ENCODE measurements at places on chromosomes 11 and 22.

DNA sequence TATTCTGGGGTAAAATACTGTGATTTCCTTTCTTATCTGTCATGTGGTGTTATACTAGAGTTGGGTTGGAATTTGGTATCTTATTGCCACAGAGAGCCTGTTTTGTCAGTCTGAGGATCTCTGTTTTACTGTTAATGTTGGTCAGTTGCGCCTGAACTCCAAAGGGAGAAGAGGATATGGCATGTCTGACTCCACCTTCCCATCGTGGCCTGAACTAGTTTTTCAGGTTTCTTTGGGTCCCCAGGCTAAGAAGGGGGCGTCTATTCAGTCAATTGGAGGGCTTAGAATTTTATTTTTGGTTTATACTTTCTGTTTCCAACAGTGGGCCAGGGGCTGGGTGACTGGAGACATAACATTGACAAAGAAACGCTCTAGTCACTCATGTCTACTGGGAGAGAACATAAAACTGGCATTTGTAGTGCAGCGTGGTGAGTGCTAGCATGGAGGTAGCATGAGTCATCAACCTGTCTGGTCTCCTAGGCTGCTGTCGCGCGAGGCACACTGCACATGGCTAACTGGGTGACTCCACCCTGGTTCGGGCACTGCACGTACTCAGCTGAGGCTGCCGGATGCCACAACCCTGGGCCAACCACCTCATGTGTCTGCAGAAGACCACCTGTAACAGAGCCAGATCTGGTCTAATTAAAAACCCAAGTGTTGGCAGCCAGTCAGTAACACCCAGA lies 120.1 kb upstream of the OR9Q1 start:
- no peak for DNase-seq

DNA sequence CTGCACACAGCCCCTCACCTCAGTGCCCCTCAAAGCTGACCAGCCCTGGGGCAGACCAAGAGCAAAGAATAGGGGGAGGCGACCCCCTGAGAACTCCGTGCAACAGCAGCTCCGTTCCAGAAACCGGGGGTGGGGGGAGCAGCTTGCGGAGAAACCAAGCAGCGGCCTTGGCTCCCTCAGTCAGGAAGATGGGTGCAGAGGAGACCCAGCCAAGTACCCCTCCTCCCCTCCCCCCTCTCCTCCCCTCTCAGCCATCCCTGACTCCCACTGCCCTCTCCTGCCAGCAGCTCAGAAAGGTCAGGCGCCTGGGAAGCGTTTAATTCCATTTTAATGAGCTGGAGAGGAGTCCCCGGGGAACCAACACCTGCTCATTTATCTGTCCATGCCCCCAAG lies 78.9 kb downstream of the PDE2A start:
- DNase-seq = no peak

GRCh38 chr11:112016765-112017376 lies 8.3 kb upstream of the DLAT start:
- peak; percentile 50 for DNase-seq

GRCh38 chr11:61477126-61477525 lies 31.4 kb upstream of the LRRC10B start:
- no peak for DNase-seq

GRCh38 chr22:36125434-36125833 lies 35.1 kb downstream of the APOL3 start:
- no peak for DNase-seq

GRCh38 chr22:27399161-27399560 lies 402.4 kb downstream of the MN1 start:
- no peak for DNase-seq

GRCh38 chr11:71294846-71295600 lies 42.6 kb upstream of the SHANK2 start:
- no peak for DNase-seq

GRCh38 chr11:59186130-59186594 lies 14.2 kb downstream of the DTX4 start:
- no peak for DNase-seq

DNA sequence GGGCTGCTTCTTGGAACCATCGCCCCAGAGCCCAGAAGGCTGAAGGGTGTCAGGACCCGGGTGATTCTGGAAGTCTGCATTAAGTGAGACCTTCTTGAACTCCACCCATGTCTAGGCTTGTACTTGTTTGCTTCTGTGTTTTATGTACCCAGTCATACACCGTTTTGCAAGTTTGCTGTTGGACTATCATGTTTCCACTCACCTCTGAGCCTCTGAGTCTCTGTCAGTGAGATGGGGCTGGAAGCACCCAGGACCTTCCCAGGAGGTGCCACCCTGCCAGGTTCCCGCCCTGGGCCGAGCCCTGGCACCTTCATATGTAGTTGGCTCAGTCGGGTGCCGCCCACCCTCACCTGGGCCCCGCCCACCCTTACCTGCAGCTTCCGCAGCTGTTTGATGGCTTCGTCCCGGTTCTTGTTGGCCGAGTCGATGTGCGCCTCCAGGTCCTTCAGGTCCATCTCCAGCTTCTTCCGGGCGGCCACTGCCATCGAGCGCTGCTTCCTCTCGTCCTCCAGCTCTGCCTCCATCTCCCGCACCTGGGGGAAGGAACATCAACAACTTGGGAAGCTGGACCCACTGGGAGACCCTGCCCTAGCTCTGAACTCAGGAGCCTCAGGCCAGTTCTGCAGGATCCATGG lies 35.1 kb downstream of the APOL1 start:
- no peak for DNase-seq

DNA sequence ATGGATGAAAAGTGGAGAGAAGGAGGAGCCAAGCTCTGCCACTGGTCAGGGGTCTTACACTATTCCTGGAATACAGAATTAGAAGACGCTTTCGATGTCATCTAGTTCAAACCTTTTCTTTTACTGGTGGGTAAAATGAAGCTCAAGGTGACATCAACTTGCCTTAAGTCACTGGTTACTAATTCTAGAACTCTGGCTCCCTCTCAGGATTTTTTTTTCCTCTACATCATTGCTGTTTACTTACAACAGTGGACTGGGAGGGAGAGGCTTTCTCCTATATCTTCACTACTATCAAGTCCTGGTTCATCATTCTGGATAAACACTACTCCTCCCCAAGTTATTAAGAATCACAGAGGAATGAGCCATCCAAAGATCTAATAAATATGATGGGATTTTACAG lies 82.9 kb downstream of the ETS1 start:
- no peak for DNase-seq

DNA sequence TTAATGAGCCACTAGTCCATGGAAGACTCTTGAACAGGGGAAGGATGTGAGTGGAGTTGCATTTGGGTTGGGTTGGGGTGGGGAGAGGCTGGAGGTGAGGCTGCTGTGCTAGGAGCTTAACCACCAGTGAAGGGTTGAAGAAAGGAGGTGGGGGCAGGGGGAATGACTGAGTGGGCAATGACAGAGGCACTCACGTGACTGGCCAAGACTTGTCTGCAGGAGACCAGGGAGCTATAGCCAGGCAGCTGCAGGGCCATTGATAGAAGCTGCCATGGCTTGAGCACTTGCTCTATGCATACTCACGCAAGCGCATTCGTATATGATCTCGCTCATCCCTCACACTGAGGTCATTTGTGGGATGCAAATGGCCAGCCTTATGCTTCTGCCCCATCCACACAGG lies 4.0 kb downstream of the LMO2 start:
- DNase-seq = no peak

GRCh38 chr11:2422461-2423156 lies 21.7 kb downstream of the TRPM5 start:
- DNase-seq = no peak

DNA sequence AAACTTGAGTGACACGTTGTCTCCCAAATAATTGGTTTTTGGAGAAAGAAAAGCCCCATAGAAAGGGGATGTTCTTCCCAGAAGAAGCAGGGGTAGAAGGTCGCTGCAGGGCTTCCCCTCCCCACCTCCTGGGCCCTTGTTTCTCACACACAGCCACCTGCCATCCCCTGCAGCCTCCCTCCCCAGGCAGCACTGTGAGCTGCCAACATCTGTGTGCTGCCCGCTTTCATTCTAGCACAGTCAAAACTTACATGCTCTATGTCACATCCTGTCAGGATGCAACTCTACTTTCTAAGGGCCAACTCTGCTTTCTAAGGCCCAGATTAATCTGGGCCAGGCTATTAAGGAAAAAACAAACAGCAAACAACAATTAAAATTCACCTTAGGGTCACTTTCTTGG lies 309.4 kb upstream of the ZC3H12C start:
- DNase-seq = no peak

- no peak for DNase-seq
These were observed 5.5 kb upstream of the KCNJ1 start for GRCh38 chr11:128872594-128872993.

- DNase-seq = no peak
These were observed 31.2 kb upstream of the SMIM35 start for GRCh38 chr11:118117790-118118601.

GRCh38 chr11:6568191-6568918 lies 35.1 kb downstream of the RRP8 start:
- peak; percentile 38 for DNase-seq

DNA sequence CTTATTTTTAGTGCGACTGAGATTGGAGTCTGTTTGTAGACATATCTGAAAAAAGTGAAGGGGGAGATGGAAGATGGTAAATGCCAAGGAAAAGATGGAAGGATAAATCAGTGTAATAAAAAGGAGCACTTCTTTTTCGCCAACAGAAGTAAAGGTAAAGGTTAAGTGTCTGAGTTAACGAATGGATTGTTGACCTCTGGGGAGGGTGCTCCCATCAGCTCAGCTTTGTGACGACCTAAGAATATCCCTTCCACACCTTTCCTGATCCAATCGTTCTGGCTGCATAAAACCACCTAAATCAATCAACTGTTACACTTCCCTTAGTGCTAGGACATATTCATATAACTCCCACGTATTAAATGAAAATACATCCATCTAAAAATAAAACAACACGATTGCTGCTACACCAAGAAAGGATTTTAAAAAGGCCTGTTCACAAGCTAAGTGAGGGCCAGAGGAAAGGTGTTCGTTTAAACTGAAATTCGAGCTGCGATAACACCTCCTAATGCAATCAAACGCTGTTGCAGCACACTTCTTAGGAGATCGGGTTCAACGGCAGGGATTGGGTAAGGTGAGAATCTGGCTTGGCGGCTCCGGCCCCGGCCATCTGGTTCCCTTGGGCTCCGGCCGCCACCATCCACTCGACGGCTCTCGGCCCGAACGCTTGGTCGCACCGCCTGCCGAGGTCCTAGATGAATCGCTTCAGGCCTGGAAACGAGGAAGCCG lies 658 bp downstream of the C11orf71 start:
- DNase-seq = no peak

DNA sequence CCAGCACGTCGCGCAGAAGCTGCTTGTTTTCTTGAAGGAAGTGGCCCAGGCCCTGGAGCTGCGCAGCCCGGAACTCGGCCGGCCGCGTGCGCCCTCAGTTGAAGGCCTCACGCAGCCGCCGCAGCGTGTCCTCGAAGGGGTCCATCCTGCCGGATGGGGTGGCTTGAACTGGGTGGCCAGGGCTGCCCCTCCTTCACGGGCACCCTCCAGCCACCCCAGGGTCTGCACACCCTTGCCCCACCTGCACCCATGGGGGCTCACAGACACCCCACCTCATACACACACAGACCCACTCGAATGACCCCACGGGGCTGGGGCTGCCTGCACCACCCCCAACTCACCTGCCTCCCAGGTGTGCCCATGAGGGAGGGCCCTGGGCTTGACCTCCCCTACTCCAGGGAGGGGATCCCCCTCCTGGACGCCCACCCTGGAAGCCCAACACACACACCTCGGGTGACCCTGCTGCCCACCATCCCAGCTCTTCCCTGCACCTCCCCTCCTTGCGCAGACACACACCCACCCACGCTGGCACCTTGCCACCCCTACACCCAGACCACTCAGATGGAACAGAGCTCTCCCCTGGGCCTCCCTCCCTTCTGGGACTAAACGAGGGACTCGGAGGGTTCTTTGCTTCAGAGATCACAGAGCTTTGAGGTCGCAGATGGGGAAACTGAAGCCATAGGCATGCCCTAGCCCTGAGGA lies 6.8 kb downstream of the ALDH3B2 start:
- no peak for DNase-seq

- DNase-seq = no peak
These were observed 17.9 kb upstream of the HTR3A start for GRCh38 chr11:113956986-113957385.

DNA sequence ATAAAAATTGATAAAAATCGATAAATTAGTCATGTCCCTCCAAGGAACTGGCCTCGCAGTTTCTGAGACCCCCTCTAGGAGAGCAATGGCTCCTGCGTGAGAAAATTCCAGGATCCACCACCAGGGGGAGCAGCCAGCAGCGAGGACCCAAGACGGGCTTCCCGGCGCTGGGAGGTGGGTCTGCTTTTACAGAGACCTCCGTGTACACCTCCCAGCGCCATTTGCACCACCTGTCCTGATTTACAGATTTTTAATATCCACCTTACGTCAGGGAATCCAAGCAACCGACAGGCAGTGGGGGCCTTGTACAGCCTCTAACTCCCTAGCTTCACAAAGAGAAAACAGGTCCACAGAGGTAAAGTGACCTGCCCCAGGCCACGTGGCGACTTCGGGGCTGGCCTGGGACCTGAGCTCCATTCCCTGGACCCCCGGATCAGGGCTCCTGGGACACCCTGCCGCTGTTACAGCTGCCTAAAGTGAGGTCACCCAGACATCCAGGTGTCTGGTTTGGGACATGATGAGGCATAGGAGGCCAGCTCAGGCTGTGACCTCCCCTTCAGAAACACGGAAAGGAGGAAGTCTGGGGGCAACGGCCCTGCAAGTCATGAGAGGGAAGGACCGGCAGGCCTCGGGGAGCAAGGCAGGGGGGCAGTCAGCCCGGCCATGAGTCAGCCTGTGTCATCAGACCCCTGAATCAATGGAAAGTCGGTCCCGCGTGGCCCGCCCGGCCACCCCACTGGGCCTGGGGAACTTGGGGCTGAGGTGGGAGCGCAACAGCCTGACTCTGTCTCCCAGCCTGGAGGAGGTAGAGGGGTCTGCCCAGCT lies 3.5 kb downstream of the OSM start:
- DNase-seq = no peak

GRCh38 chr11:79047980-79048379 lies 392.9 kb downstream of the TENM4 start:
- no peak for DNase-seq

- DNase-seq = no peak
These were observed 5.6 kb upstream of the PYGM start for GRCh38 chr11:64765291-64765850.

DNA sequence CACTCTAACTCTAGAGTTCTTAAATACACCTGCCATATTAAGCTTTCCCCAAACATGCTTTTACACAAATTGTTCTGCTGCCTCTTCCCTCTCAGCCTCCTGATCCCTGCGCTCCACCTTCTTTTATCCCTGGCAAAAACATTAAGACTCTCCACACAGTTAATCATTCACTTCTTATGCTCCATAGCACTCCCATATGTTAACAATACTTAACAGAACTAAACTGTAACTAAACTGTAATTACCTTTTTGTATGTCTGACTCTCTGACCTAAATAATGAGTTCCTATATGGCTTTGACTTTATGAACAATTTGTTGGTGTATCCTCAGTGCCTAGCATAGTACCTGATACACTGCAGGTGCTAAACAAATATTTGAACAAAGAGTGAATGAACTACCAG lies 71.8 kb downstream of the BTBD10 start:
- DNase-seq = no peak

All from GM04504 (cell line).